ENCODE measurements at places on chromosomes 1 and 21. TPM values are rescaled to one million over a fixed set of nuclear protein-coding genes. Genes with fewer than 3 reads are reported as not detected.

Gene NAV1
- 43.6 TPM for total RNA-seq

Gene GBP6
- not detected for total RNA-seq

DNA sequence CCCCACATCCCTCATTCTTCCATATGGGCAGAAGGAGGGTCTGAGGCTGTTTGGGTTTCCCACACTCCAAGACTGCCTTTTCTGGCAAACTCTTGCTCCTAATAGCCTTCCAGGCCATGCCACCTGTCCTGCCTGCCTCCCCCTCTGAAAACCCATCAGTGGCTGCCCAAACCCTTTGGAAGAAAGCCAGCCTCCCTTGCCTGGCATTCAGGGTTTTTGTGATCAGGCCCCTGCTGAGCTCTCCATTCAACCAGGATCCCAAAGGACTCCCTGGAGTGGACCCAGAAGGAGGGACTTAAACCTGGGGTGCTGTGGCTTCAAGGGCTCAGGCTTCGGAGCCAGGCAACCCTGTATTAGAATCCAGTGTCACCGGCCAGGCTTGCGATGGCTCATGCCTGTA lies 4.2 kb upstream of the GUCA2A start:
- DNase-seq, result no peak

Gene ALX3
- not detected for total RNA-seq

GRCh38 chr21:38945545-38946245 lies 140.0 kb downstream of the ETS2 start:
- DNase-seq, result peak; percentile 59

Gene DEPDC1
- total RNA-seq, result 36.7 TPM

DNA sequence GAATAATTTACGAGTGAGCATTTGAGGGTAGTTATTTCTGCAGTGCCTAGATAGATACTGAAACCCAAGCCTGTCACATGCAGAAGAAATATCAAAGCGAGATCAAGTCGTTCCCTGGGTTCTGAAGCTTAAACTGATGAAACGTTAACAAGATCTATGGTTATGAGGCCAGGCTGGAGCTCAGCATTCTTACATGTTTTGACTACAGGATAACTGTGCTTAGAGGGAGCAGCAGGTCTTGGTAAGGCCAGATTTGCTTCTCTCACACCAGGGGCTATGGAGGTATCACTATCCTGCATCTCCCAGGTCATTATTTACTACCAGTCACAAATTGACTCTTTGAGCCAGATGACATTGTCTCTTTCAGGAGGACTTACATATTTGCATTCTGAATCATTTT lies 1401.4 kb upstream of the PRMT6 start:
- DNase-seq, result no peak

- DNase-seq, result no peak
Measured at GRCh38 chr1:68449901-68450300, at the start of gene RPE65. Gene RPE65, minus strand, starts transcription at chr1:68449954. Its CDS starts 49 bp downstream, at chr1:68449905.
